ENCODE measurements at places on chromosomes 2 and 18.

DNA sequence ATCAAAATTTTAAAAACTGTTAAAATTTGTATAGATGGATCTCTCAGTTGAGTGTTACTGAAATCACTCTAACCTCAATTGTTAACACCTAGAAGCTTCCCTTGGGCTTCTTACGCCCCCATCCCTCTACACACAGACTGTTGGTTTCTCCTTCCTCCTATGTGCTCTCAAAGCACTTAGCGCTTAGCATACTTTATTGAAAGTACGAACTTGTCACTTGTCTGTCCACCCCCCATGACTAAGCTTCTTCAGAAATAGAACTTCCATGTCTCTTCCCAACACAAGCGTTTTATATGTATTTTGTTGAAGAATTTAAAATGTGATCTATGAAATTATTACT, 441 bp downstream of the MPHOSPH10 start:
- no peak for DNase-seq

- DNase-seq = no peak
Measured at GRCh38 chr2:107361751-107362381, 464.8 kb upstream of the RGPD4 start.

- DNase-seq = no peak
Measured at GRCh38 chr18:46953195-46953594, 35.8 kb downstream of the KATNAL2 start.

DNA sequence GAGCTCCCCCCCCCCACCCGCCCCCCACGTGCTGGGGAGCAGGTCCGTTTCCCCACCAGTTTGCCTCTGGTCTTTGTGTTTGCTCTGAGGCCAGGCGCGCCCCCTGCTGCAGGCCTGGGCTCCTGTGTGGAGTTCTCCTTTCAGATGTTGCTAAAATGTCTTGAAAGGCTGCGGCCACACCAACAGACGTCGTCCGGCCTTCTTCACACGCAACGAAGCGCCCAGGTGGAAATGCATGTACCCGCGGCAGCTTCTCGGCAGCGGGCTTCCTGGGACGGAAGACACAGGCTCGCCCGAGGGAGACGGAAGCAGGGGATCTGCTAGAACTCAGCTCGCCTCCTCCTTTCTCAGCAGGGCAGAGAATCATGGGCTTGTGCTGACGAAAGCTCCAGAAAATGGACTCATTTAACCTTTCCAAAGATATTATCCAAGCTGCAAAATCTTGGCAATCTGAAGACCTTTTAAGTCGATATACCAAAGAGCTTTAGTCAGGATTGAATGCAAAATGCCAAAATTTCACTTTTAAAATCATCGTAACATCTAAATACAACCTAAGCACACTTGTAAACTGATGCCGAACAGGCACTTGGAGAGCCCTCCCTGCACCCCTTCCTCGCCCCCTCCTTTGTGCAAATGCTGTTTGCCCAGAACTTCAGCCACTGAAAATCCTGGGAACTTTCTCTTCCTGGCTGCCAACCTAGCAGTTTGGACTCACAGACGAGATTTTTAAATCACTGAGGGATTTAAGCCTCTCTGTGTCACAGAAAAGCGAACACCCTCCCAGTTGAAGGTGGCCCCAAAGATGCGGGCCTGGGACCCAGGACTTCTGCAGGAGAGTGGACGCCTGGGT, 125.5 kb upstream of the ZNF516 start:
- peak; percentile 87 for DNase-seq

GRCh38 chr18:28176698-28176947, 307 bp downstream of the CDH2 start:
- no peak for DNase-seq

- DNase-seq = no peak
Measured at GRCh38 chr2:31957354-31958139, 53.3 kb downstream of the MEMO1 start.

DNA sequence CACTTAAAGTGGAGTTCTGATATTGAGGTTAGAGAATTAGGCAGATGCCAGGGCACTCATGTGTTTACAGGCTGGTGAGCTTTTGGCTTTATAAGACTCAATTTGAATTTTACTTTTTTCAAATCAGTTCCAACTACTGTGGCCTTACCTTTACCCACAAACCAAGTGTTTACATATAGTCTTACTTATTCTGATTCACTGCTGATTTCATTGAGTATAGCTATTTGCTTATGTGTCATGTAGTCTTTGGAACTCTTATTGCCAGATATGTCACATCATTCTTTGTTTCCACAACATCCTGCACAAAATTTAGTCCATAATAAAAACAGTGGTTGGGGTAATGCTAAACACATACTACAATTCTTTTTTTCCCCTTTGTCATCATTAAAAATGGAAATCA, 96.5 kb downstream of the XIRP2 start:
- DNase-seq = no peak

DNA sequence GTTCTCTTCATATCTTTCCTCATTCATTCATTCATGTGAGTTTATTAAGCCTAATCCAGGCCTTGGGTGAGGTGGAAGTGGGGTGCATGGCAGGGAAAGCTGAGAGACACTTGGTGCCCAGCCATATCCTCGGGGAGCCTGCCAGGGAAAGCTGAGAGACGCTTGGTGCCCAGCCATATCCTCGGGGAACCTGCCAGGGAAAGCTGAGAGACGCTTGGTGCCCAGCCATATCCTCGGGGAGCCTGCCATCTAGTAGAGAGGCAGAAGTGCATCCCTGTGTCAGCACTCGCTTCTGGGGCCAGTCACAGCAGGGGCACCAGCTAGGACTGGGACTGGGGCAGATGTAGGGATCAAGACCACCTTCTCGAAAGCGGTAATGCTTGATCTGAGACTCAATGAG, 39.4 kb downstream of the DDX18 start:
- DNase-seq = no peak

DNA sequence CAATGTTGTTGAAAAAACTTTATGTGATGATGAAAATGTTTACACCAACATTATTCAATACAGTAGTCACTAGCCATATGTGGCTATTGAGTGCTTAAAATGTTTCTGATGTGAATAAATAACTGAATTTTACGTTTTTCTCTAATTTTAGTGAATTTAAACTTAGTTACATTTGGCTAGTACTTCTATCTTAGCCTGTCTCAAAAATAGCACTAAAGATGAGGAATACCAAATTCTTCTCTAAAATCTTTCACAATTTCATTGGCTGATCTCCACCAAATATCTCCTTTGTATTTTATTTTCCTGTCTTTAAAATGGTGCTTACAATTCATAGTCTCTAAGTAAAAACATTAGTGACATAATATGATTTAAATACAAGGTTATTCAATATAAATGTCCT, 83.7 kb upstream of the RND3 start:
- DNase-seq = no peak

GRCh38 chr2:128504246-128505149, 185.8 kb upstream of the HS6ST1 start:
- no peak for DNase-seq

- no peak for DNase-seq
Measured at GRCh38 chr18:73656691-73657090, 490.9 kb downstream of the FBXO15 start.

DNA sequence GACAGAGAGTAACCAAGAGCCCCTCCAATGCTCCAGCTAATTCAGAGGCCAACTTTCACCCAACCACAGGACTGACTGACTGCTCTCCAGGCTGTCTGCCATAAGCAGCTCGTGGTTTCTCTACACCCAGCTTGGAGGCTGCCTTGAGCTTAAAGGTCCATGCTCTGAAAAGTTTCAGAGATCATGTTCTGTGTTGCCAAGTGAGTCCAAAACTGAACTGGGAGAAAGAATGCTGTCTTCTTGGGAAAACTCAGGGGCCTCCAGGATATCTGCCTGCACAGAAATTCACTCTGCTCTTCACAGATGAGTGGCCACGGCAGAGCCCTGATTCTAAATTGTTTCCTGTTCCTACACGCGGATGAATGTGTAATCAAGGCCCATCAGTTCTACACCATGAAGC, 51.1 kb downstream of the LPIN2 start:
- no peak for DNase-seq

DNA sequence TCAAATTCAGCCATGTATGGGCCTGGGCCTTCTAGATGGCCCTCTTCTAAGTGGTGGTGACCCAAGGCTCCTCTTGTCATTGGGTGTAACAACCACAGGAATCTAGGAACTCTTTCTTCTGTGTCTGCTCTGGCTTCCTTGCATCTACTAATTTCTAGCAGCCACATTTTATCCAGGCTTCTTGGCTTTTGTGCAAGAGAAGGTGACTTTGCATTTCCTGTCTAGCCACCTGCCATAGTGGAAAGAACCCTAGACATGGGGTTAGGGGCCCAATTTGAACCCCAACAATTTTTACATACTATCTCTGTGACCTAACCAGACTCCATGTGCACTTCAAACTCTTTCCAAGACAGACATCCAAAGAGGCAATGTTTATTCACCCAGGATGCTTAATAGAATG, 25.1 kb downstream of the SMYD1 start:
- DNase-seq = no peak

Data from Right ventricle myocardium superior (tissue), 1 donor.